ENCODE measurements at places on chromosomes 1 and 21.

GRCh38 chr1:53244141-53244540 is 5.8 kb upstream of the MAGOH start:
- DNase-seq = no peak

- peak; percentile 44 for DNase-seq
Measured at GRCh38 chr21:34983680-34984086, 65.4 kb downstream of the RUNX1 start.

- DNase-seq = no peak
Measured at GRCh38 chr1:76510672-76511557, 356.4 kb upstream of the ST6GALNAC5 start.

GRCh38 chr1:69499203-69499803 is 68.4 kb upstream of the LRRC7 start:
- DNase-seq = no peak

DNA sequence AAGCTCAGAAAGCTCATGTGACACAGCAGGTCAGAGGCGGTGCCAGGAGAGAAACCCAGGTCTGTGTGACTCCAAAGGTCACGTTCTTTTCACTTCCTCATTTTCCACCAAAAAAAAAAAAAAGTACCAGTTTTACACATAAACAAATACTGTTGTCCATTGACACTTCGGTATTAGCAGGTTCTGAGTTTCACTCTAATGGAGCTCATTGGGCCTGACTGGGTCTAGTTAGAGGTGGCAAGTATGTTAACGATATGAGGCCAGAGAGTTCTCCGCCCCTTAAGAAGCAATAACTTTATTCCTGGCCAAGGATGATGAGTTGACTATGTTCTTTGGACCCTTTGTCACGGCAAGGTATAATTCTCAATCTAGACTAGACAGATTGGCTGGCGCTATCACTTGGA is 30.0 kb upstream of the SDE2 start:
- DNase-seq = no peak

GRCh38 chr1:26853600-26853999 is 9.3 kb upstream of the SFN start:
- DNase-seq = no peak
